CD8-positive, alpha-beta memory T cell (primary cell): ENCODE measurements at places on chromosomes 3 and 15. TPM values are rescaled to one million over a fixed set of nuclear protein-coding genes. Genes with fewer than 3 reads are reported as not detected.

CRYGS gene
- 3.0 TPM for total RNA-seq

KIF15 gene
- 23.6 TPM for total RNA-seq

DNA sequence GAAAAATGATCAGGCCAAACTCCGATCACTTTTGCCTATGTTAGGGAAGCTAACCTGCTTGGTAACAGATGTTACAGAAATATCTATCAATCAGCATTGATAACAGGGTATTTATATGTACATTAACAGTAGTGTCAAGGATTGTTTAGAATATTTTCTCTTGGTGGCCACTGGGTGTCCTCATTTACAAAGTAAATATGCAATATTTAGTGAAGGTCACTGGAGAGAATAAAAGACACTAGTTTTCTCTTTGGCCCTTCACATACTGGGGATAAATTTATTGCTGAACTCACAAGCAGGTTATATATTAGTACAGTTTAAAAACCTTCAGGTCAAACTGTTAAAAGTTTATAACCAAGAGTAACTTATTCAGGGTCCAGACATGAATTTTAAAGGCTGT, 69.0 kb downstream of the TIGIT start:
- no peaks in the 10 kb centered on the region for H3K27me3 ChIP-seq
- H3K4me3 ChIP-seq: no peak overlapping the region
- H3K4me1 ChIP-seq: no peaks in the 10 kb centered on the region
- no peak for DNase-seq
- H3K36me3 ChIP-seq: no peaks in the 10 kb centered on the region
- H3K27ac ChIP-seq: no peak overlapping the region

DNA sequence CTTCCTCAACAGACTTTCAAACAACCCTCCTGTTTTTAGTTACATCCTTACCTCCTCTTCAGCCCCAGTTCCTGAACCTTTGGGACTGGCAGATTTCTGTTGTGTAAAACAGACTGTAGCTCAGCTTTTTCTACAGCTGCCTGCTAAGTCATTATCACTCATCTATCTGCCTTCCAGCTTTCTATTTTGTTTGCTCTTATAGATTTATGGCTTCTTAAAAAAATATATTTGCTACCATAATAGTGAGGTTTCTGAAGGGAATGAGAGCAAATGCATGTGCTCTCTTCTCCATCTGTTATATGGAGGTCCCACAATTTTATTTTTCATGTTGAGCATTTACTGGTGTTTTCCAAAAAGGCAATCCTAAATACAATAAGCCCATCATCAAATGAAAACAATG, 18.2 kb upstream of the GJD2 start:
- H3K4me3 ChIP-seq: no peak overlapping the region
- no peaks in the 10 kb centered on the region for H3K27me3 ChIP-seq
- H3K4me1 ChIP-seq: no peaks in the 10 kb centered on the region
- H3K27ac ChIP-seq: no peak overlapping the region
- DNase-seq: no peak

WDR73 gene
- total RNA-seq: 26.7 TPM

GRCh38 chr15:59688782-59689625, at the start of gene BNIP2:
Gene BNIP2, minus strand, starts transcription at chr15:59689320. Its CDS starts 6,863 bp downstream, at chr15:59682457.
- H3K4me3 ChIP-seq: peak within 1 kb of the TSS; percentile 89
- H3K4me1 ChIP-seq: peaks cover 43% of the 10 kb centered on the region
- DNase-seq: peak; percentile 99
